CD4-positive, alpha-beta T cell treated with Interleukin-17A for 1 hour (primary cell): ENCODE measurements at places on chromosomes 16 and 17.

DNA sequence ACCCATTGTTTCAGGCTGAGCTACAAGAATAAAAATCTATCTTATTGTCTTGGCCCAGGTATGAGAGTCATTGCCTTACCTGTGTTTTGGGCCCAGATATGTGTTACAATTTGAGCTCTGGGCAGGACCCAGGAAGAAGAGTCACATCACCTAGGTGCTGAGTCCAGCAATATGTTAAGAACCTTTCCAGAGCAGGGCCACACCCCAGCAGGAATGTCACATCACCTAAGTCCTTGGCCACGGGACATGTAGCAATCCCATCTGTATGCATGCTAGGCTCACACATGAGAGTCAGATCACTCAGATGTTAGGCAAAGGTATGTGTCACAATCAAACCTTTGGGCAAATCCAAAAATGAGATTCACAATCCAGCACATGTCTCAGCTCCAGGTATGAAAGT is 2103.5 kb downstream of the TP53TG3F start:
- DNase-seq, result no peak

DNA sequence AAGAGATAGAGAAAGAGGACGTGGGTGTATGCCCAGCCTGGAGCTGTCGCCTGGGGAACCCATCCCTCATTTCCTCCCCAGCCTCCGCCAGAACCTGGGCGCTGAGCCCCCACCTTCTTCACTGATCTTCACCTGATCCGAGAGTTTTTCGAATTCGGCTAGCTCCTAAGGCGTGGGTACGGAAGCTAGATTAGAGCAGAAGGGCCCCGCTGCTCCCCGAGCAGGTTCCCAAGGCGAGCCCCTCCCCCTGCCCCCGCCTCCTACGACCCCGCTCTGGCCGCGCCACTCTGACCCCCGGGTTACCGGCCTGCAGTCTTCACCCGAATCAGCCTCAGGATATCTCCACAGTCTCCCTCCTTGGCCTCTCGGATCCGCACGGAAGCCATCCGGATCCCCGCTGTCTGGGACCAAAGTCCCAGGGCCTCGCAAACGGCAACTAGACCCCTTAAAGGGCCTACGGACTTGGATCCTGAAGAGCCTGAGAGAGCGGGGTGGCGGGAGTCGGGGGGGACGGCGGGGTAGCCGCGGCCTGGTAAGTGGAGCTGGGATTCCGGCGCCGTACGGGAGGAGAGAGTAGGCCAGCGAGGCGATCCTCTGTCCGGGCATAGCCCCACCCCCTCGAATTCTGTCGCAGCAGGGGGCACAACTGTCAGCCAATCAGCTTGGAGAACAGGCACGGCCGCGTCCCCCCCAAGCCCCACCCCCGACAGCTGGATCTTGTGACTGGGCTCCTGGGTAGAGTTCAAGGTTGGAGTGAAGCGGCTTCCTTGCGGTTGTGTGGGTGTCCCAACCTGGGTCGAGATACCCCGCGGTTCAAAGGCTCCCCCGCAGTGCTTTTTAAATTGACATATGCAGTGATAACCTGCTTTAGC is at the start of gene SAT2:
SAT2 (minus strand) TSS at position 572 of the 872 bp plus-strand sequence; CDS start at position 386, 186 bp downstream.
- peak; percentile 92 for DNase-seq

GRCh38 chr17:67509390-67510287 is 132.6 kb downstream of the PITPNC1 start:
- no peak for DNase-seq

GRCh38 chr16:71414038-71414437 is 27.8 kb downstream of the TLE7 start:
- no peak for DNase-seq

GRCh38 chr17:82096709-82097183 is 1.3 kb downstream of the FASN start:
- DNase-seq, result no peak

- DNase-seq, result no peak
These were observed 389.6 kb upstream of the MON1B start for GRCh38 chr16:76801357-76801756.

DNA sequence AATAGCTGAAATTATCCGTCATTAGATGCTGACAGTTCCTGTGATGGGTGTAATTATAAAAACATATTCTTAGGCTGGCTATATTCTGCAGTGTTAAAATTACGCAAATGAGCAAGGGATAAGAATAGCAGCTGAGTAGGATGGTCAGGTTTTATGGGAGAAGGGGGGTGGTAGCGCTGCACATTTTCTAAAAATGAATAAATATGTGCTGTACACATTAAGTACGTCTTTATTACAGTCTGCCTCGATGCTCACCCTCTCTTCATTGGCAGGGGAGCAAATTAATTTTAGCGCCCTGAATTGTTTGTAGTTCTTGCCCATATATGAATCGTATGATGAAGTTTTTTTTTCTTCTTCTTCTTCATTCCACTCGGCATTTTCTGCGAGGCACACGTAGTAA is 244.2 kb downstream of the SNX29 start:
- no peak for DNase-seq

GRCh38 chr16:14454391-14454790 is 175.7 kb downstream of the PARN start:
- no peak for DNase-seq

DNA sequence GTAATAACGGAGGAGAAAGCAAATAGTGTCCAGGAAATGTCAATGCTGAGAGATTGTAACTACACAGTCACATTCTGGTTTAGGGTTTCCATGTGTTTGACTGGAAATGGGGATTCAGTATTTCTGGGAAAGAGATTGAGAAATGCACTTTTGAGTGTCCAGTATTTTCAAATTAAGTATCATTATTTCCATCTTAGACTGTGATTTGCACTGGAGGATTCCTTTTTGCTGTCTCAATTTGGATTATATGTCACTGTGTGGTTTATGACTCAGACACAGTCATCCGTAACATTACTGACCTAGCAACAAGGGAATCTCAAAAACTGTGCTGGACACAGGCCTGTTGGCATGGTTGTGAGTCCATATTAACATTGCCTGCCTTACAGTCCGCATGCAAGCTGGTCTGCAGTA is 681.4 kb downstream of the CDH11 start:
- no peak for DNase-seq

DNA sequence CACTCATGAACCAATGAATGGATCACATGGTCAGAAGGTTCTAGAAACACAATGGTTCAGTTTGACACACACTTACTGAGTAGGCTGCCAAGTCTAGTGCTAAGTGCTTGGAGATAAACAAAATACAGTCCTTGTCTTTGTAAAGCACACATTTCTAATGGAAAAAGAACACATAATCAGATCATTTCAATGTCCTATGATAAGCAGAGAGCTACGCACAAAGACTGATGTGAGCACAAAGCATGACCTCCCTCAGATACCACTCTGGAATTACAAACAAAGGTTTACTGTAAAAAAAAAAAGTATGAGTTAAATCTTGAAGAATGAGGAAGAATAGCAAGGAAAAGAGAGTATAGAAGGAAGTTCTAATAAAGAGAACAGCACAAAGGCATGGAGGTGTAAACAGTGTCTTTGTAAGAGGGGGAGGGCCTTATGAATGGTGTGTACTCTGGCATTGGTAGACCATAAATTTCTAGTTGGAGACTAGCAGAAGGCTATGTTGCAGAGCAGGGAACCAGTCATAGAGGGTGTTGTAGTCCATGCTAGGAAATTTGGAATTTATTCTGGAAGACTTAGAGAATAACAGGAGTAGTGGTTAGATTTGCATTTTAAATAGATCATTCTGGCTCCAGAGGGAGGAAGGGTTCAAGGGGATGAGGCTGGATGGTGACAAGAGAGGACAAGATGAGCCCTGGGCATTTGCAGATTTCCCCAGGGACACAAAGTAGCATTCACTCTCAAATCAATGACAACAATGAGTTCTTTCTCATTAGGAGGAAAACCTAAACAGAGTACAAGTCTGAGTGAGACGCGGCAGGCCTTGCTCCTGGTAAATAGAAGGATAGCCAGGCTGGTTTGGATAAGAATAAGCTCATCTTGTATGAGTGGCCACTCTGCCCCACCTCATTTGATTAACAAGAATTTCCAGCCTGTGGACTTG is 468.0 kb downstream of the TOX3 start:
- no peak for DNase-seq

DNA sequence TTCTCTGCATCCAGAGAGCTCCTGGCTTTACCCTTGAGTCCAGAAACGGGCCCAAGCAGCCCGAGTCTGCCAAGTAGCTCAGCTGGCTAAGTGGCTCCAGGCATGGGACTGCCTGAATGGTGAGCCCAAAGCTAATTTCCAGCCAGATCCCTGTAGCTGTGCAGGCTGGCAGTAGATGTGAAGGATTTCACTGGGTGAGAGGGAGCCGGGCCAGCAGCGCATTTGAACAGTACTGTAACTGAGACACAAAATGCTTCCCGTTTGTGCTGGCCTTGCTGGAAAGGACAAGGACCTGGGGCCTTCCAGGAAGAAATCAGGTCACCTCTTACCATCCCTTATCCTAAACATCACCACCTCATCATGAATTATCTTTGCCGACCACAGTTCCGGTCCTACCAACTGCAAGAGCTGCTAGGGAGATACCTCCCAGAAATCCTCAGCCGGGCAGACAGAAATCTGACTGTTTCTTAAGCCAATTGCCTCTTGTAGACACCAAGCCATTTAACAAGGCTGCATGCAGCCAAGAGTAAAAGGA is 3.7 kb downstream of the TIMP2 start:
- DNase-seq, result no peak

GRCh38 chr16:87723226-87723623 is 42.6 kb downstream of the KLHDC4 start:
- DNase-seq, result no peak

DNA sequence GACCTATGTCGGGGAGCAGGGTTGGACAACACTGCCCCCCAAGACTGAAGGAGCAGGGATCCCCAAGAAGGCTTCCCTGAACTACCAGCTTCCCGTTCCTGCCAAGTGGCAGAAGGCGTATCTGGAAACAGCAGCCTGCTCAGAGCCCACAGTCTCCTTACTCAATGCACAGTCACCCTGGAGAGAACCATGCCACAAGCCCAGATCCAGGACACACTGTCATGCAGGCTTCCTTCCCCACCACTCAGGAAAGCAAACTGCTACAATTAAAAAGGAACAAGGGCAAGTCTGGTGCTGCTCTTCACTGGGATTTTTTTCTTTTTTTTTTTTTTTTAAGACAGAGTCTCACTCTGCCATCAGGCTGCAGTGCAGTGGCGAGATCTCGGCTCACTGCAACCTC is 8.2 kb downstream of the WDR45B start:
- no peak for DNase-seq

DNA sequence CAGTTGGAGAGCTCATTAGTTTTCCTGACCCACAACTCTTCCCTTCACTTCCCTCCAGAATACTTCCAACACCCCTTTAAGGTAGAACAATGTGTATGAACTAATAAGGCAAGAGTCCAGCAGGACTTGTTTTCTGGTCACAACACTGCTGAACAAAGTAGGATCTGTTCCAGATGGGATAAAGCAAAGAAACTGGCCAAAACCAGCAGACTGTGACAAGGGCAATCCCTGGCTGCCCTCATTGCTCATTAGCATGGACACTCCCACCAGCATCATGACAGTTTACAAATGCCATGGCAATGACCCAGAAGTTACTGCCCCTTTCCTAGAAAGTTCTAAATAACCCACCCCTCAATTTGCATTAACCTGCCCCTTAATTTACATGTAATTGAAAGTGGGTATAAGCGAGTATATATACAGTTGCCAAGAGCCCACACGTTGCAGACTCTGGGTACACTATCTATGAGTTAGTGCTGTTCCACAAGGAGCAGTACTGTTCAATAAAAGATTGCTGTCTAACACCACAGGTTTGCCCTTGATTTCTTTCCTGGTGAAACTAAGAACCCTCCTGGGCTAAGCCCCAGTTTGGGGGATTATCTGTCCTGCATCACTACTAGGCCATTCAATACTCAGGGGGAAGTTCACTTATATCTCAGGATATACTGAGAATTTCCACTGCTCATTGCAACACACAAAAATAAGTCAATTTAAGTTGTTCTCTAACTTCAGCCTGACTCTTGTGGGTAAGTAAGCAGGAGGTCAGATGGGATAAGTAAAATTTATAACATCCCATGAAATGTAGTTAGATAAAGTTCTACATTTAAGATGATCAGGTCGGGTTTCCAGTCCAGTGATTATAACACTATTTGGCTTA is 82.3 kb downstream of the SSH2 start:
- DNase-seq, result no peak

GRCh38 chr16:85396879-85397871 is 215.9 kb upstream of the GSE1 start:
- no peak for DNase-seq

DNA sequence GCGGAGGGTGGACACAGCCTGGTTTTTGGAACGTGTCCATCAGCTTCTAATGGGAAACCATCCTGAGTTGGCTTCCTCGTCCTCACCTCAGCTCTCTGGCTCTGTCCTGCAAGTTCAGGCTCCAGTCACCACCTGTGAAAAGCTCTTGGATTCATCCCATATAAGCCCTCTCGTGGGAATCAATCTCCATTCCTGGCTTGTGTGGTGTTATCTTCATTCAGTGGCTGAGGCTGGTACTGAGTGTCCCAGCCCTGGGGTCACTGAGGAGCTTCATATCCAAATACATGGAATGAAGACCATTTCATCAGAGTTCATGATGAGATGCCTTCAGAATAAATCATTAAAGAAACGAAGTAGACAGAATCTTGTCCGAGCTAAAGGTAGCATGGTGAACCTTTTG is 189.2 kb downstream of the RBFOX1 start:
- DNase-seq, result no peak

GRCh38 chr16:81532491-81533174 is 88.0 kb downstream of the CMIP start:
- no peak for DNase-seq

GRCh38 chr17:1003972-1004768 is 7.2 kb downstream of the TIMM22 start:
- DNase-seq, result no peak

GRCh38 chr17:39238311-39238972 is 12.7 kb upstream of the STAC2 start:
- peak; percentile 92 for DNase-seq

DNA sequence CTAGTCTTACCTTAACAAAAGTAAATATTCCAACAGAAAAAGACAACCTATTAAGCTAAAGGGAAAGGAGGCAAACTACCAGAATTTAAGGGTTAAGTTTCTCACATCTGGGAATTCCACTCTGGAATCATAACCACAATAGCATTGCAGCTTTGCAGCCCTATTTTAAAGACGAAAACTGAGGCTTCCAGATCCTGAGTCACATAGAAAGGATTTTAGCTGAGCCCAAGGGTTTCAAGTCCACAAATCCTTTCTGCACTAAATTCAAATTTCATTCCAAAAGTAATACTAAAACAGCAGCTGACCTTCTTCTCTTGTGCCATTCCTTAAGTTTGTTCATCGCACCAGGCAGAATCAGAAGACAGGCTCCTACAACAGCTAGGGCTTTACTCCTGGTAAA is 17.8 kb downstream of the XYLT1 start:
- DNase-seq, result no peak

- DNase-seq, result no peak
These were observed 22.9 kb downstream of the MMD start for GRCh38 chr17:55398689-55399088.

DNA sequence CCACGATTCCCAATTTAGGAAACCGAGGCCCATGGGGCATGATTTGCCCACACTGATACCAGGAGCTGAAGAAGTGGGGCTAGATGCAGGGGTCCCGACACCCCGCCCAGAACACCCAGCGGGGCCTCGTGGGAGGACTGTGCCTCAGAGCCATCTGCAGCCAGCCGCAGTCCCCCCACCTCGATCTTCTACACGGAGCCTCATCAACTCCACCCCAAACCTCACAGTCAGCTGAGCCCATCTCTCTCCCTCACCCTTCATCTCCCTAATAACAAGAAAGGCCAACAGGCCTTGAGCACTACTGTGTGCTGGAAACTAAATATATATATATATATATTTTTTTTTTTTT is 4.2 kb downstream of the ITGAE start:
- no peak for DNase-seq
